ENCODE measurements at places on chromosomes 6 and 20.

GRCh38 chr20:56343861-56344381 is 14.9 kb upstream of the FAM210B start:
- no peak for DNase-seq

GRCh38 chr6:106512048-106512967 is 117.0 kb downstream of the RTN4IP1 start:
- DNase-seq: peak; percentile 65

GRCh38 chr6:93886416-93886815 is 467.1 kb upstream of the EPHA7 start:
- no peak for DNase-seq

- DNase-seq: no peak
These were observed 7.7 kb upstream of the C20orf203 start for GRCh38 chr20:32681175-32682084.

DNA sequence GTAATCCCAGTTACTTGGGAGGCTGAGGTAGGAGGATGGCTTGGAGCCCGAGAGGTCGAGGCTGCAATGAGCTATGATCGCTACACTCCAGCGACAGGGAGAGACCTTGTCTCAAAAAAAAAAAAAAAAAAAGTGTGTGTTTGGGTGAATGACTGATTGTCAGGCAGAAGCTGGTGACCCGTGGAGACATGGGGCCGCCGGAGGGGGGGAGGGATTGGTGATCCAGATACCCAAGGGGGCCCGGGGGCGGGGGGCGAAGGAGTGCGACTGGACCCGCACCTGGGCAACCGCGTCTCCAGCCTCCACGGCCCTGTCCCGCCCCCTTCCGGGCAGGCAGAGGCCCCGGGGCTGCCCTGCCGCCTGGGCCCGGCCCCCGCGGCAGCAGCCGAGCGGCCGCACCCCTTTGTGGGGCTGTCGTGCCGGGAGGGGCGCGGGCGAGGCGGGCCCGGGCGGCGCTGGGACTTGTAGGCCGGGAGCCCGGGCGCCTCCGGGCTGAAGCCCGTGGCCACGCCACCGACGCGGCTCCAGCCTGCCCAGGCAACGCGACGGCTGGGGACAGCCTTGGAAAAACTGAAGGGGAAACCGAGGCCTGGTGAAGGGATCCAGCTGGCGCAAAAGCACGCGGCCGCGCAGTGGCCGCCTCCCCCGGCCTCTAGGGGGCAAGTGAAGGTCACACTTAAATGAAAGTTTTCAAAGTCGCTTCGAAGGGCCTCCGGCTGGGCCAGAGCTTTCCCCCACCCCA is 2.1 kb upstream of the RBM38 start:
- peak; percentile 40 for DNase-seq

DNA sequence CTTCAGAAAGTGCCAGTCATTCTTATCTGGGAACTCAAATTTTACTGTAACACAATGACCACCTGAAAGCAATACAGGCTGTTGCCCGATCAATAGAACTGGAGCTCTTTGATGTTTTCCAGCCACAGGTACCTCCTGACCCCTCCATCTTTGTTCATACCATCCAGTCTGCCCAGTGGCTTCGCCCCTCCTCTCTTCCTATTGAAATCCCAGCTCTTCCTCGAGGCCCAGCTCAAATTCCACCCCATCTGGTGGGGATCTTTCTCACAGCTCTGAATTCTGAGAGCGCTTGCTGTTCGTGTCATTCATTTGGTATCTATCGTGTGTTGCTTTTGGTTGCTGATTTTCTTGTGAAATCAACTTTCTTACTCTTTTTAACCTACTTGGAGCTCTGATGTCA is 87.9 kb upstream of the CNKSR3 start:
- no peak for DNase-seq
